Stimulated activated CD8-positive, alpha-beta memory T cell treated with anti-CD3 and anti-CD28 coated beads, Interleukin-4, amount 100 ng/mL, for 4 hours (primary cell): ENCODE measurements at places on chromosomes 7 and 10.

DNA sequence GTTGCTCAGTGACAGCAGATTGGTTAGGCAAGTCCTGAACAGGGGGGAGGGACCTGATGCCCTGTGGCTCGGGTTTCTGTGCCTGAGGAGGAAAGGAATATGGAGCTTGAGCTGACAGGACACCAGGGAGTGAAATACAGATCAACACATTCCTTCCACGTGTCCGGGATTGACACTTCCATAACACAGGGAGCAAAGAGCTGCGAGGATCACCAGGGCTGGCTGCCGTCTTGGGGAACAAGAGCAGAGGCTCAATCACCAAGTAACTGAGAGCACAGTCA is 36.7 kb upstream of the EFCAB10 start:
- DNase-seq: no peak

DNA sequence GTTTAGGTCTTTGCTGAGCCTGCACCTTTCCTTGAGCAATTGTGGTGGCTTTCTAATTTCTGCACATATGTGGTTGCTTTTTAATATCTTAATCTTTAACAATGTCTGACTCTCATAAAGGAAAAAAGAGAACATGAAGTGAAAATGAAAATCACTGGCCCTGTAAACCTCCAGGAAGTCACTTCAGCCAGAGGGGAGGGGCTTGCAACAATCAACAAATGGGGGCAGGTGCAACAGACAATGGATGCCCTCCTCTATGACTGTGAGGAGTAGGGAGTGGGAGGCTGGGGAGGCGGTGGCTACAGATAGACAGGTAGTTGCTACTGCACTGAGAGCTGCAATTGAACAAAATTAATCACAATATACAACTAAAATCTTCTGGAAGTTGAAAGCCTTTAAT is 1377.4 kb downstream of the XPNPEP1 start:
- no peak for DNase-seq

DNA sequence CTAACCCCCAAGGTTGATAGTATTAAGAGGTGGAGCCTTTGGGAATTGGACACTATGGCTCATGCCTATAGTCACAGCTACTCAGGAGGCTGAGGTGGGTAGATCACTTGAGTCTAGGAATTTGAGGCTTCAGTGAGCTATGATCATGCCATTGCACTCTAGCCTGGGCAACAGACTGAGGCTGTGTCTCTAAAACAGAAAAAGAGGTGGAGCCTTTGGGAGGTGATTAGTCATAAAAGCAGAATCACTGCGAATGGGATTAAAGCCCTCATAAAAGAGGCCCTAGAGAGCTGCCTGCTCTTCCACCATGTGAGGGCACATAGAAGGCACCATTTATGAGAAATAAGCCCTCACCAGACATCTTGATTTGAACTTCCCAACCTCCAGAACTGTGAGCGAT is 81.9 kb downstream of the SKAP2 start:
- no peak for DNase-seq

DNA sequence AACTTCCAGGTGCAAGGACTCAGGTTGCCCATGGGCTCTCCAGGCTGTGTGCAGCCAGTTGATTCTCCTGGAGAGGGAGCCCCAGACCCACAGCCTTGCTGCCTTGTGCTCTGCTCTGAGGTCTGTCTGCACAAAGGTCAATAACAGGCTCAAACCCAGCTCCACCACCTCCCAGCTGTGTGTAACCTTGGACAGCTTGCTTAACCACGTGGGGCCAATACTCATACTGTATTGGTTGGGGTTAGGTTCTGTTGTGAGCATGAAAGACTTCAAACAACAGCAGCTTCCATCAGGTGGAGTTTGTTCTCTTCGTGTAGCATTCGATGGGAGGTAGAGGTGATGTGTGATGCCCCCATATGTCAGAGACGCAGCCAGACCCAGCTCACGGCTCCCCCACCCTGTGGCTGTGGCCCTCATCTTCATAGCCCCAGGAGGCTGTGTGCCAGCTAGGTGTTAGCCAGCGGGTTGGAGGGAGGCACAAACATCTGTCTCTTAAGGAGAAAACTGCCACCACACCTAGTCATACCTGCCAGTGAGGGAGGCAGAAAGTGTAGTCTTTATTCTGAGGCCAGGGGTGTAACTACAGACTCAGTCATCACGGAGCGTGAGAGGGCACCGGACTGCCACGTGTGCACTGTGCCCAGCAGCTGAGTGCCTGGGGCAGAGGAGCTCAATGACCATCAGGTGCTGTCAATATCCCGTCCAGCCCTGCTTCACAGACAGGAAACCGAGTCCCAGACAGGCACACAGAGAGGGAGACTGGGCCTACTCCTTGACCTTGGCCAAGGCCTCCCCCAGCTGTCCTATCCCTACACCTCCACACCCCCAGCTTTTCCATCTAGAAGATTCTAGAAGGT is 8.1 kb upstream of the POLD2 start:
- no peak for DNase-seq

GRCh38 chr7:155653803-155654202 is 9.3 kb downstream of the RBM33 start:
- DNase-seq: no peak

DNA sequence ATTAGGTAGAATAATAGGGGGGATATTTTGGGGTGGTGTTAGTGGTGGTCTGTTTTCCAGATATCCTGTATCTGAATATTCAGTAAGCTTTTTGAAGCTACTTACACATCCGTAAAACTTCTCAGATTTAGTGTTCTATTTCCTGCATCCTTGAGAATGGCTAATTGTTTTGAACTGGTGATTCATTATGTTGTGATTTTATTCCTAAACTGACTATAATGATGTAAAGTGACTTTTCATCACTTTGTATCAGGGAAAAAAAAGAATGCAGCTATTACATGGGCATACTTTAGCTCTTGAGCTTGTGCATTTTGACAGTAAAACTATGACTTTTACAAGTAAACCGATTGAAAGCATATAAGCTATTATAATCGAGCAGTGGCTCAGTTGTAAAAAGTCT is 18.2 kb downstream of the WAC start:
- no peak for DNase-seq

DNA sequence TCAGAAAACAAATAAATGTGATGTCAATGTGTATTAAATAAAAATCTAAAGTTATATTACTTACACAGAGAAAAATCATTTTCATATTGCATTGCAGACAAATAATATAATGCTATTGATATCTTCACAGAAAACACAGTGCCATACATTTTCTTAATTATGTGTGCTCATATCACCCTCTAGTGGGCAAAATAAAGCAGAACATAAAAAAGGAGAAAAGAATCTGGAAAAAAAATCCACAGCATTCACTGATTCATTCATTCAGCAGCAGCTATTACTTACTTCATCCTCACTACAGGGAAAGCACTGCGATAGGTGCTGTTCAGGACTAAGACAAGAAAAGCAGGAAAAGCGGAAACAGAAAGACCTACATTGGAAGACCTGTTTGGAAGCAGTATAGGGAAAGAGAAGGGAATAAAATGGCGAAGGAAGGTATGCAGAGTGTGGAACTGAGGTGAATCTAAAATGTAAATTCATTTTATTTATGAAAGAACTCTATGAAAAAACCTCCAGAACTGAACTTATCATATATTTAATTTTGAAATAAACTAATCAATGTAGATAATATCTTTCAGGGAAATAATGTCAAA is 73.2 kb downstream of the POT1 start:
- DNase-seq: no peak

DNA sequence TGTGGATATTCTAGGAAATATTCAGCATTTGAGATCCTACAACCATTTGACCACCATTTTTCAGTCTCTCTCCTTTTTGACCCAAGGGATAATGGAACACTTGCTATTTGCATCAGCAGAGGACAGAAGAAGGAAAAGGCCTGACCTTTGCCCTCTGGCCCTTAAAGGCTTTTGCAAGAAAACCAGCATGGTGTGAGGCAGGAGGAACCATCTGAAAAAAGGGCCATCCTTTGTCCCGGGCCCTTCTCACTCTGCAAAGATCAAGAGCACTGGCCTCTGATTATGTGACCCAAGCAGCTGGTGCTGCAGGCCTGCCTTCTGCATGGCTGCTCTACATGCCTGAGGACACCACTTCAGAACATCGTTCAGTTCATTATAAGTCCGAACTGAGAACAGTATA is 133.3 kb upstream of the STK17A start:
- DNase-seq: no peak

GRCh38 chr7:29163854-29164253 is 17.5 kb upstream of the CPVL start:
- DNase-seq: no peak

- DNase-seq: no peak
Measured at GRCh38 chr7:67644151-67644550, 647.5 kb downstream of the TYW1 start.

DNA sequence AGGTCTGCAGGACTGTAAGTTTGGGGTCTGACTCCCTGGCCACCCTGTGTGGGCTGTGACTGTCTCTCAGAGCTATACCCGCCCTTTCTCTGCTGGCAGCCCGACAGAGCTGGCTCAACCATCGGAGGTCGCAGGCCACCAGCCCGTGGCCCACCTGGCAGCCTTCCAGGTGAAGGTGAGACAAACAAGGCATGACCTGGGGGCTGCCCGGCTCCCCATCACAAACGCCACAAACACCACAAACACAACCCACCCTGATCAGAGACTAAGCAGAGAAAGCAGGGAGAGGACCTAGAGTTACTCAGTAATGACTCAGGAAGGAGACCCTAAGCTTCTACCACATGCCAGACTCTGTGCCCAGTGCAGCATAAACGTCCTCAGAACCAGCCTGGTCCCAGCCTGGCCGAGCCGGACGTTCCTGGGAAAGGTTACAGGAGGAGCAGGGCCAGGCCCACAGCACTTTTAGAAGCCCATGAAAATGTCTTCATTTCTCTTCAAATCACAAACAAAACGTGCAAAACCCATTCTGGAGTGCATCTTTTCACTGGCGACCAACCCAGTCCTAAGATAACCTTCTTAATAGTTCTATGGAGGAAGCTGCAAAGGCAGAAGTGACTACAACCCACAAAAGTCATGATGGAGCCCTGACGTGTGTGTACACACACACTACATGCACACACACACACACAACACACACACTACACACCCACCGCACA is 66.8 kb downstream of the MKI67 start:
- no peak for DNase-seq

GRCh38 chr10:74151879-74152722 is 1.1 kb downstream of the ADK start:
- DNase-seq: no peak

DNA sequence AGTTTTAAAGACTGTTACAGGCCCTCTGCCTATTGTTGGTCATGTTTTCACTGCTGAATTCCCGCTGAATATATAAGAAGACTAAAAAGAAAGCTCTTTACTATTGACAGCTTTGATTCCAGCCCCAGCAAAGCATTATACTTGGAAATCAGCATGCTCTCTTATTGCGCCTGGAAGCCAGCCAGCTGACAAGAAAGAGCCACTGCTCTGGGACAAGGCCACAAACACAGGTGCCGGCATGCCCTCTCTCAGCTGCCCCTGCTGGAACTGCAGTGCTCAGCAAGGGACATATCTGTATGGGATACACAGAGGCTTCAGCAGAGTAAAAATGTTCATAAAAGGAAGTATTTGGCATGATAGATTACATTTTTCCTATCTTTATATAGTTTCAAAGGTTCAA is 523.9 kb downstream of the ADRA2A start:
- DNase-seq: no peak

- no peak for DNase-seq
Measured at GRCh38 chr7:109983618-109984017, 1107.3 kb upstream of the LRRN3 start.

- no peak for DNase-seq
Measured at GRCh38 chr7:19001854-19002253, 115.6 kb downstream of the TWIST1 start.

- DNase-seq: no peak
Measured at GRCh38 chr10:83553366-83553765, 585.9 kb upstream of the GHITM start.

DNA sequence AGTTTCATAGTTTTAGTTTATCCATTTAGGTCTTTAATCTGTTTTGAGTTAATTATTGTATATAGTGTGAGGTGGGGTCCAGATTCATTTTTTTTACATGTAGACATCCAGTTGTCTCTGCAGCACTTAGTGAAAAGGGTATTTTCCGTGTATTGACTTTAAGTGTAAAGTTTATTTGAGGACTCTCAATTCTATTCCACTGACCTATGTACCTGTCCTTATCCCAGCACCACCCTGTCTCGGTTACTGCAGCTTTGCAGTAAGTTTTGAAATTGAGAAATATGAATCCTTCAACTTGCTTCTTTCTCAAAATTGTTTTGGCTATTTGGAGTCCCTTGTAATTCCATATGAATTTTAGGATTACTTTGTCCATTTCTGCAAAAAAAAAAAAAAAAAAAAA is 29.8 kb downstream of the FHIP2A start:
- no peak for DNase-seq

GRCh38 chr10:103481974-103482531 is 3.0 kb upstream of the CALHM3 start:
- no peak for DNase-seq

- no peak for DNase-seq
Measured at GRCh38 chr10:128373071-128373749, 247.0 kb upstream of the MKI67 start.
